NCI-H187 (cell line): ENCODE measurements at places on chromosomes 13 and 19.

DNA sequence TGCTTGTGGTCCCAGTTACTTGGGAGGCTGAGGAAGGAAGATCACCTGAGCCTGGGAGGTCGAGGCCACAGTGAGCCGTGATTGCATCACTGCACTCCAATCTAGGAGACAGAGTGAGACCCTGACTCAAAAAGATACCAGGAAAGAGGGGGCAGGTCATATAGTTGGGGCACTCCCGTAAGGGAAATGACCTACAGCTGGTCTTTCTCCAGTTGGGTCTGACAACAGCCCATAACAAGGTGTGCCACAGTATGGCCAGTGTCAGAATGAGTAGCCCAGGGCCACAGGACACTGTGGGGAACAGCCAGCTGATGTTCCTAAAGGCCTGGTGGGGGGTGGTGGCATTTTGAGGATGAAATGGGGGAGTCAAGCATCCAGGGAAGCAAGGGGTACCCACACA lies 10.8 kb downstream of the DNMT1 start:
- DNase-seq: no peak

GRCh38 chr13:83178008-83178407 lies 704.3 kb downstream of the SLITRK1 start:
- no peak for DNase-seq

DNA sequence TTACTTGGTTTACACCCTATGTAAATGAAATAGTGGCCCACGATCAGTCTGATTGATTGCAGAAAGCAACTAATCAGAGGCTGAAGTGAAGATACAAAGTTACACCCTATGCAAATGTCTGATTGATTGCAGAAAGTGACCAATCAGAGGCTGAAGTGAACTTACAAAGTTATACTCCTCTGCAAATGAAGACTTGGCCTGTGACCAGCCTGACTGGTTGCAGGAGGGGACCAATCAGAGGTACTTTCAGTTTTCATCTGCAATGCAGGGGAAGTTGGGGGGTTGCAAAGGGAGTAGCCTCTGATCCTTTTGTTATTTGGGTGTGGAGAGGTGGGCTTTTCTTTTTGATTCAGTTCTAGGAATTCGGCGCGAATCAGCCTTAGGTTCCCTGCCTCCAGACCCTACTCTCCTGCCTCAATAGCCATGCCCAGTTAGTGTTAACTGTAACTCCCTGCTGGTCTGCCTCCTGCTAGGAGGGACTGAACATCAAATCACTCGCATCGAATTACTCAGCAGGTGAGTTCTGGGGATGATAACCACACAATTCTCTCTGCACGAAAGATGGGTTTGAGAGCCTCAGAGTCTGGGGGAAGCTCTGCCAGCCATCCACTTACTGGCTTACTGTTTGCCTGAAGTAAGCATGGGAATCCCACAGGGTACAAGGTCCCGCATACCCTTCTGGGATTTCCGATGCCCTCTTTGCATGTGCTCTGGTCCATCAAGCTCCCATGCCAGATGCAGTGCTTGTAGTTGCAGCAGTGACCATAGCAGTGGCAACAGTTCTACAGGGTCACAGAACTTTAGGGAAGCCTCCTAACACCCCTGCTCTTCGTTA lies 7.5 kb downstream of the ARL11 start:
- no peak for DNase-seq

- no peak for DNase-seq
Observed at GRCh38 chr13:92575777-92576176, 650.8 kb upstream of the GPC6 start.

- no peak for DNase-seq
Observed at GRCh38 chr13:113220141-113220598, 10.8 kb downstream of the CUL4A start.
